ENCODE measurements at places on chromosomes 6 and 20.

DNA sequence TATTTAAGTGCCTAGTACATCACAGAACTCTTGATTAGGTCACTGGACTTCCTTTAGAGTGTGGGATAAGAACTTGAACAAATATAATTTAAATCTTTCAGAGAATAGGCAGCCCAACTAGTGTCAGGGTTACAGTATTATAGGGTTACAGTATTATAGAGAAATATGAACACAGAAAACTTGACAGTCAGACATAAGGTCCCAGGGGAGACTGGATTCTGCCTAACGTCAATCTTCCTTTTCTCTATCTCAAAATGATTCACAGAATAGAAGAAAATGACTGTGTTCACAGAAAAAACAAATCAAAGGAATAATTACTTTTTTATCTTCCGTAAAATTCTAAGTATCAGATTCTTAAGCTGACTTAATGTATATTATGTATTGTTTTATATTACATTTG, 623.8 kb downstream of the HTR1B start:
- DNase-seq: no peak

- DNase-seq: peak; percentile 72
Observed at GRCh38 chr6:166005401-166005943, 162.2 kb downstream of the TBXT start.

DNA sequence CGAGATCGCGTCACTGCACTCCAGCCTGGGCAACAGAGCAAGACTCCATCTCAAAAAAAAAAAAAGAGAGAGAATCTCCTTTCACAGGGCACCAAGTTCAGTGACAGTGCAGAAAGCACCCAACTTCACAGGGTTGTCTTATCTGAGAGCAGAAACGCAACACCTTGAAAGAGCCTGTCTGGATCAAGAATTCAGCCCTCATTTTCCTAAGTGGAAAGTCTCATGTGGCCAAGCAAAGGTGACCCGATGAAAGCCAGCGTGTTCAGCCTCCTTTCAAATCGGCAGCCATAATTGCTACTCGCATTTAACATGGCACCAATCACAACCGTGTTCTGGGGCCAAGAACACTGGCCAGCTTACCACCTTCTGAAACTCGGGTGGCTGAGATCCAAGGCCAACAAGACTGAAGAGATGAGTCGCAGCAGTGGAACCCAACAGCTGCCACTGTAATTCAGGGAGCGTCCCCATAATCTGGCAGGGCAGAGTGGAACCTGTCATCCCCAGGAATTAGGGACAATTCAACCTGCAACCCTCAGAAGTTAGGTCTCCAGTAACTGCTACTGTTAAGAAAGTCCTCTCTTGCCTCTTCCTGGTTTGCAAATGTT, 536.7 kb upstream of the JARID2 start:
- DNase-seq: no peak

- DNase-seq: no peak
Observed at GRCh38 chr20:58405504-58406291, 16.7 kb downstream of the VAPB start.

- peak; percentile 56 for DNase-seq
Observed at GRCh38 chr6:88780714-88781389, 182.6 kb downstream of the RNGTT start.

DNA sequence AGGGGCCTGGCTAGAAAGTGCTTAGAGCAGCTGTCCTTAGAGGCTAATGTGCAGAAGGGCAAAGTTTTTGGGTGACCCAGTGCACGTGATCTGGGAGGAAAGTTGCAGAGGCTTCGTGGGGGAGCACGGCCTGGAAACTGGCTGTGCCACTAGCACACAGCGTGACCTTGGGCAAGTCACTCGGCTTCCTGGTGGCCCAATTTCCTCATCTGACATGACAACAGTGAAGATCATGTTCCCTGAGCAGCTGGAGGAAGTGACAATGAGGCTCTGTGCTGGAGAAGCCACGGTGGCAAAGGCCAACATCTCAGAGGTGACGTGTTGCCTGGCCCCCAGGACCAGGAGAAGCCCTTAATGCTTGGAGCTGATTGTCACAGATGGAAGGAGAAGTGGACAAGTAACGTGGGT, 99.5 kb downstream of the FOXC1 start:
- peak; percentile 35 for DNase-seq

DNA sequence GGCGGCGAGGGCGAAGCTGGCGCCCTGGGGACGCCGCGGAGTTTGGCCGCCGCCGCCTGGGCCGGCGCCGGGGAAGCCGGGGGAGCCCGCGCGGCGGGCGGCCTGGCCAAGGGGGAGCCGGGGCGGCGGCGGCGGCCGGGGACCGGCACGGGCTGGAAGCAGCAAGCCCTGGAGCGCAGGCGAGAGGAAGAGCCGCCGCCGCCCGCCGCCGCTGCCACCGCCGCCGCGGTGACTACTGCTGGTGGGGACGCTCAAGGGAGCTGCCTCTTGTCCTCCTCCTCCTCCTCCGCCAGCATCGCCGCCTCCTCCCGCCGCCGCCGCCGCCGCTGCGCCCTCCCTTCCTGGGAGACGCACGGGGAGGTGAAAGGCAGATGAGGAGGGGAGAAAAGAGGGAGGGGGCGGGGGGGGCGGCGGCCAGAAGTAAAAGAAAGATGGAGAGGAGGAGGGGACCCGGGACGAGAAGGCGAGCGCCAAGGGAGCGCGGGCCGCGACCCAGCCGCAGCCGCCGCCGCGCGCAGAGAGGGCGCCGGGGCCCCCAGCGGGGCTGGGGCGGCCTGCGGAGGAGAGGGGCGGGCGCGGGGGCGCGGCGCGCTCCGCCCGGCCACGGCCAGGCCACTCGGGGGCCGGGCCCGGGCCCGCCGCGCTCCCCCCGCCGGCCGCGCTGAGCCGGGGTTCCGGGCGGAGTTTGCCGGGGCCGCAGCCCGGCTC, 846 bp downstream of the PDE10A start:
- DNase-seq: peak; percentile 70

- DNase-seq: no peak
Observed at GRCh38 chr6:150269130-150269856, 99.5 kb upstream of the IYD start.

DNA sequence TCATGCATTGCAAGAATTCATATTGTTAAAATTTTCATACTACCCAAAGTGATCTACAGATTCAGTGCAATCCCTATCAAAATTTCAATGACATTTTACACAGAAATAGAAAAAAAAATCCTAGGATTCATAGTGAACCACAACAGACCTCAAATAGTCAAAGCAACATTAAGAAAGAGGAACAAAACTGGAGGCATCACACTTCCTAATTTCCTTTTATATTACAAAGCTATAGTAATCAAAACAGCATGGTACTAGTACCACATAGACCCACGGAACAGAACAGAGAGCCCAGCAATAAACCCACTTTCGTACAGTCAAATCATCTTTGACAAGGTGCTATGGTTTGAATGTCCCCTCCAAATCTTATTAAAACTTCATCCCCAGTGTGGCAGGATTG, 39.7 kb downstream of the NTSR1 start:
- no peak for DNase-seq

GRCh38 chr20:24439737-24440387, 29.6 kb upstream of the SYNDIG1 start:
- no peak for DNase-seq

- peak; percentile 56 for DNase-seq
Observed at GRCh38 chr6:30885999-30886896, 1.9 kb downstream of the DDR1 start.

- DNase-seq: no peak
Observed at GRCh38 chr6:33987531-33988021, 158.3 kb downstream of the GRM4 start.

GRCh38 chr20:37901654-37902503, 1.0 kb upstream of the VSTM2L start:
- peak; percentile 65 for DNase-seq

DNA sequence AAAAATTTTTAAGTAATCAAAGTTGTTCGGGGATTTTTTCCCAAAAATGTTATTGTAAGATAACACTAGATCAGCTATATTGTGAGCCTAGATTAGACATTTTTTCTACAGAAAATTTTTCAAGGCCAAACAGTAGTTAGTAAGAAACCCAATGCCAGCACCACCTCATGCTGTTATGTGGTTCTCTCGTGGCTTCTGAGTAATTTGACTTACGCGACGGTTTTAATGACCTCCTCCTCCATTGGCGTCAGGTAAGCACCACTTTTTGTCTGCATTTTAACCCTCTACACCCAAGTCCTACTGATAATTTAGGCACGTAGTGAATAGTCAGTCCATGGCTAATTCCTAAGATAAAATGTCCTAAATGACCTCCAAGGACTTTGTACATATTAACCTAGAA, 9.7 kb downstream of the RPS6KA2 start:
- no peak for DNase-seq
